Foreskin melanocyte (primary cell): ENCODE measurements at places on chromosomes 4 and X.

- DNase-seq = no peak
Observed at GRCh38 chr4:104501290-104501689, 6.6 kb upstream of the CXXC4 start.

GRCh38 chr4:18454349-18454748, 432.8 kb upstream of the LCORL start:
- no peak for DNase-seq

DNA sequence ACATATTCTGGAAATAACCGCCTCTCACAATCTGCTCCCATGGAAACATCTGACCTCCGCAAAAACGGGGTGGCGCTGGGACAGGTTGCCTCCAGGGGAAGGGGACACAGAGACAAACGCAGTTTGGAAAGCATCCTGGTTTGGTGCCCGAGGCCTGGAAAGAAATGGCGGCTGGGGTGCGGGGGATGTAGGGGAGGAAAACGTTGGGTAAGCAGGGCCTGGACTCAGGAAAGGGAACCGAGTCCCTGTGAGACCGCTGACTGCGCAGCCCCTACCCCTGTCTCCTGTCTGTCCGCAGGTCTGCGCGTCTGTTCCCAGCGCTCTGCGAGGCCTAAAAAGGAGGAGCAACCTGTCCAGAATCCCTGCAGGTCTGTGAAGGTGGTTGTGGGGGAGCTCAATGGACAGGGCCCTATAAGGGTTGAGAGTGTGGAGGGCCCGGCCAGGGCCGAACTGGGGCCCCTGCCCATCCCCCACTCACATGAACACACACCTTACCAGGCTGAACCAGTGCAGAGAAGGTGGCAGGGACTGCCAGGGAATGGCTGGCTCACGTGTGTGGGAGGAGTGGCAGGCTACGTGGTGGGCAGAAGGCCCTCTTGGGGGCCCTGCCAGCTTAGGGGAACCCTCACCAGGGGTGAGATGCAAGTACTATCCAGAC, 672 bp downstream of the TCEAL3 start:
- no peak for DNase-seq

GRCh38 chr4:183403486-183403885, 41.0 kb upstream of the CDKN2AIP start:
- DNase-seq = no peak

GRCh38 chr4:74891037-74891436, 41.9 kb upstream of the PARM1 start:
- no peak for DNase-seq

DNA sequence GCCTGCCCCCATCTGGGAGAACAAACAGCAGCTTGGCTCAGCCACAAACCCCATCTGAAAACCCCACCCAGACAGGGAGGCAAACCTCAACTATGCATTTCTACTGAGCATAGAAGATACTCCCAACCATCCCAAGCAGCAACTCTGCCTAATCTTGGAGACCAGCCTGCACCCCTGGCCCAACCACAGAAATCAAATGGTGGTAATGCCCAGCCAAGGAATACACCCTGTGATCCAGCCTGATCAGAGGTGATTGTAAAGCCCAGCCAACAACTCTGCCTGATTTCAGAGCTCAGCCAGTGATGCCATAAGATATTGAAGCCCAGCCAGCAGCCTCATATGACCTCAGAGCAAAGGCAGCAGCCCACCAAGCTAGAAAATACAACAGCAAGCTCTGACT, 19.8 kb downstream of the TMLHE start:
- DNase-seq = no peak

DNA sequence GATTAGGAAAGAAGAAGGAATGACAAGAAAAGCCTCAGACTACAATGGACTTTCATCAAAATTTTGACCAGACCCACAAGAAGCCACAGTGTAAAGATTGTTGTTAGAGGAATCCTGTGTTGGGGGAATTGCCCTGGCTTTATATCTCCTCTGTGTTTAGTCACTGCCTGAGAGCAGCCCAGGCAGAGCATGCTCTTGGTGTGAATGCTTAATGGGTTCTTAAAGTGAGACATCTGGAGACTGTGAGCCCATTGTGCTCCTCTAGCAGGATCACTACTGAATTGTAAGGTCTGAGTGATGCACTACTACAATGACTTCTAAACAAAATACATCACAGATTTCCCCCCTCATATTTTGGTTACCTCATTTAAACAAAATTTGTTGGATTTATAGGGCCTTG, 1860.5 kb upstream of the ADGRL3 start:
- peak; percentile 64 for DNase-seq

GRCh38 chr4:118872181-118872580, 16.5 kb upstream of the SYNPO2 start:
- DNase-seq = no peak

GRCh38 chr4:132065940-132066495, 1083.1 kb upstream of the PCDH10 start:
- DNase-seq = no peak

DNA sequence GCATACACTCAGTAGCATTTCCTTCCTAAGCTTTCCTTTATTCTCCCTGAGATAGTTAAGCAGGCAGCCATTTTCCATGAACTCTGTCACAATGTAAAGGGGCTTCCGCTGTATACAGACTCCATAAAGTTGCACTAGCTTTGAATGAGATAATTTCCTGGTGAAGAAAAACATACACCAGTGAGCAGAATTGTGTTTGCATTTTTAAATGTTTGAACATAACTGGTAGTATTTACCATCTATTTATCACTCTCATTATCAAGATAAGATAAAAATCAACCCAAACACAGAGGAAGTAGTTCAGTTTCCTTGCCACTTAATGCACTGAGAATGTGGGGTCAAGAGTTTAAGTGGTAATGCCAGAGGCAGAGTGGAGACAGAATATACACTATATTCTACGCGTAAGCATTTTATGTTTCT, 54.1 kb downstream of the TXK start:
- DNase-seq = peak; percentile 79

- no peak for DNase-seq
Observed at GRCh38 chr4:104942990-104943743, 203.5 kb upstream of the TET2 start.

DNA sequence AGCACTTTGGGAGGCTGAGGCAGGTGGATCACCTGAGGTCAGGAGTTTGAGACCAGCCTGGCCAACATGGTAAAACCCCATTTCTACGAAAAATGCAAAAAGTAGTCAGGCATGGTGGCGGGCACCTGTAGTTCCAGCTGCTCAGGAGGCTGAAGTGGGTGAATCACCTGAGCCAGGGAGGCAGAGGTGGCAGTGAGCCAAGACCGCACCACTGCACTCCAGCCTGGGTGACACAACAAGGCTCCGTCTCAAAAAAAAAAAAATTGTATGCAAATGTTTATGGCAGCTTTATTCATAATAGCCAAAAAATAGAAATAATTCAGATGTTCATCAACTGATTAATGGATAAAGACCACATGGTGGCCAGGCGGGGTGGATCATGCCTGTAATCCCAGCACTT, 9.8 kb upstream of the NOCT start:
- no peak for DNase-seq

GRCh38 chr4:89403826-89404225, 96.2 kb upstream of the GPRIN3 start:
- no peak for DNase-seq

GRCh38 chr4:142961866-142962265, 115.8 kb upstream of the INPP4B start:
- DNase-seq = peak; percentile 63

GRCh38 chr4:83617371-83618035, 81.6 kb downstream of the GPAT3 start:
- DNase-seq = no peak

- no peak for DNase-seq
Observed at GRCh38 chrX:70044541-70045245, 5.0 kb downstream of the AWAT2 start.

- DNase-seq = no peak
Observed at GRCh38 chrX:72045552-72046277, 86.0 kb downstream of the RTL5 start.

- DNase-seq = no peak
Observed at GRCh38 chr4:93018806-93019205, 715.0 kb downstream of the GRID2 start.

- no peak for DNase-seq
Observed at GRCh38 chr4:188341428-188341827, 202.2 kb downstream of the TRIML1 start.

- DNase-seq = no peak
Observed at GRCh38 chr4:48299560-48299959, 29.9 kb upstream of the TEC start.

DNA sequence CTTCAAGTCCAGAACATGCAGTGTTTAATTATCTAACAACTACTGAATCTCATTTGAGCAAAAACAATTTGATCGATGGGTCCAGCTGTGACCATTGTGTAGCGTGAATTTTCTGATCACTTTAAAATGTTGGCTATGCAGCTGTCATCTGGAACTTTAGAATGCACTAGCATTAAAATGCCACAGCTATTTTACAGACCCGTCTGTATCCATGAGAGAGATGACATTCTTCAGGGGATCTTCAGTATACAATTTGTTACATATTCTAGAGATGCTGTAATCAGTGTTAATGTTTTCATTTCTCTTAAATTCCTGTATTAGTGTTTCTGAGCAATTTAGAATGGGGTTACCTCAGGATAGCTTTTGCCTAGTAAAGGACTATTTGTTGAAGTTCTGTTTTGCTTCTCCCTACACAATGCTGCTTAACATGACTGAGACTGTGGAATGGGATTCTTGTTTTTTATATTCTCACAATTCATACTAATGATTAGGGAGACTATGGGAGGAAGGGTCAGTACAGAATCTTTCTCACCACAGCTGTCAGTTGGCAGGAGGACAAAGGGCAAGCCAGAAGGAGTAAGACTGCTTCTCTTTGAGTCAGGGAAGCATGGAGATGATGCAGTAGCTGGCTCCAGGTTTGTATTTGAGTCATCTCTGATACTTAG, 13.2 kb upstream of the CTSO start:
- DNase-seq = peak; percentile 45

DNA sequence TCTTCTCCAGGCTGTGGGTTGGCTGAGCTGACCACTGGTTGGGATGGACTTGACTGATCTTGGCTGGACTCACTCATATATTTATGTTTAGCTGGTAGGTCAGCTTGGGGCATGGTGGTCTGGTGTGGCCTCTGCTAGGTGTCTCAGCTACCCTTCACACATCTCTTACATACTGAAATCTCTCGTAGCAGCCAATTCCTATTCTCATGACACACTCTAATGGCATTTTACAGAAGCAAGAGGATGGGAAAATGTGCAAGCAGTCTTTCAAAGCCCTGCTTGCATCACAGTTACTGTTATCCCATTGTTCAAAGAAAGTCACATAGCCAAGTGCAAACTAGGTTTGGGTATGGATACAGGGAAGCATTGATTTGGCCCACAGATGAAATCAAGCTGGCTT, 55.5 kb upstream of the PCDH18 start:
- DNase-seq = no peak

- DNase-seq = peak; percentile 19
Observed at GRCh38 chrX:9341291-9342201, 123.3 kb upstream of the TBL1X start.

GRCh38 chr4:24456431-24456830, 127.9 kb downstream of the DHX15 start:
- DNase-seq = no peak

GRCh38 chr4:184668511-184669114, 19.1 kb downstream of the PRIMPOL start:
- no peak for DNase-seq

GRCh38 chr4:118772081-118772766, 63.7 kb downstream of the SEC24D start:
- peak; percentile 38 for DNase-seq

- DNase-seq = no peak
Observed at GRCh38 chrX:11478911-11479310, 185.7 kb downstream of the AMELX start.

DNA sequence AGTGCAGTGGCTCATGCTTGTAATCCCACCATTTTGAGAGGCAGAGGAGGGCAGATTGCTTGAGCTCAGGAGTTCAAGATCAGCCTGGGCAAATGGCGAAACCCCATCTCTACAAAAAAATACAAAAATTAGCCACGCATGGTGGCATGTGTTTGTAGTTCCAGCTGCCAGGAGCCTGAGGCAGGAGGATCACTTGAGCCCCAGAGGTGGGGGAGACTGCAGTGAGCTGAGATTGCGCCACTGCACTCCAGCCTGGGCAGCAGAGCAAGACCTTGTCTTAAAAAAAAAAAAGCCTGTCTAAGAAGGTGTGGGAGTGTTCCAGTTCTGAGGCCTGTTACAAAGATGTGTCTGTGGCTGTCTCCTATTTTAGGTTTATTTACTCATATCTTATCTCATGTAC, 38.0 kb downstream of the PI4K2B start:
- no peak for DNase-seq

DNA sequence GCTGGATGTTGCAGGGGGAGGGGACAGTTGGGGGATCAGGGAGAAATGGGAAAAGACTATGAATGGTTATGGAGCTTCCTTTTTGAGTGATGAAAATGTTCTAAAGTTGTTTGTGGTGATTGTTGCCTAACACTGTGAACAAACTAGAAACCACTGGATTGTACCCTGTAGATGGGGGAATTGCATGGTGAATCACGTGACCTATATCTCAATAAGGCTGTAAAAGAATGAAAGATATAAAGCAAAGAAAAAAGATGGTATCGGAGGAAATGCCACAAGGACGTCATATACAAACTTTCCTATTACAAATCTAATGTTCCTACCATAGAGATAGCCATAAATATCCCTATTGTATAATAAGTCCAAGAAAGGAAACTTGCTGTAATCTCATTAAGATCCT, 20.6 kb upstream of the CT55 start:
- DNase-seq = no peak
